ENCODE measurements at places on chromosomes 2 and 18.

DNA sequence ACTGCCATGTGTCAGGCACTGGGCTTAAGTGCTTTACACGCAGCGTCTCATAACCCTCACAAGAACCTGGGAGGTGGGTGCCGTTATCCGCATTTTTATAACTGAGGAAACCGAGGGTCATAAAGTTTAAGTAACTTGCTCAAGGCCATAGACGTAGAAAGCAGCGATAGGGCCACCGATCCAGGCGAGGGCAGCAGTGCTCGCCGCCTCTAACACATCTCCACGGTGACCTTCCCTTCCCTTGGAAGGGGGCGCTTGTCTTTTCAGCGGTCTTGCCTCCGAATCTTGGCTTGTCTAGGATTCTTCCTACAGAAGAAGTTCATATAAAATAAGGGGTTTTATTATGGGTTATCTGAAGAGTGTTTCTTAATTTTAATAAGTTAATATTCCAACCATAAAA is 186.6 kb downstream of the GBX2 start:
- H3K36me3 ChIP-seq: no peaks in the 10 kb centered on the region
- DNase-seq: peak; percentile 72
- H3K4me1 ChIP-seq: no peaks in the 10 kb centered on the region
- no peak overlapping the region for H3K27ac ChIP-seq
- H3K4me3 ChIP-seq: no peak overlapping the region
- H3K27me3 ChIP-seq: no peaks in the 10 kb centered on the region

GRCh38 chr2:238895361-238895882 is 47.5 kb downstream of the TWIST2 start:
- no peak overlapping the region for H3K4me3 ChIP-seq
- H3K36me3 ChIP-seq: no peaks in the 10 kb centered on the region
- H3K4me1 ChIP-seq: no peaks in the 10 kb centered on the region
- no peak overlapping the region for H3K27ac ChIP-seq
- DNase-seq: no peak

GRCh38 chr2:172821370-172822338 is 86.0 kb downstream of the RAPGEF4 start:
- no peak overlapping the region for H3K4me3 ChIP-seq
- DNase-seq: no peak
- H3K36me3 ChIP-seq: no peaks in the 10 kb centered on the region
- H3K27ac ChIP-seq: no peak overlapping the region
- H3K27me3 ChIP-seq: no peaks in the 10 kb centered on the region

DNA sequence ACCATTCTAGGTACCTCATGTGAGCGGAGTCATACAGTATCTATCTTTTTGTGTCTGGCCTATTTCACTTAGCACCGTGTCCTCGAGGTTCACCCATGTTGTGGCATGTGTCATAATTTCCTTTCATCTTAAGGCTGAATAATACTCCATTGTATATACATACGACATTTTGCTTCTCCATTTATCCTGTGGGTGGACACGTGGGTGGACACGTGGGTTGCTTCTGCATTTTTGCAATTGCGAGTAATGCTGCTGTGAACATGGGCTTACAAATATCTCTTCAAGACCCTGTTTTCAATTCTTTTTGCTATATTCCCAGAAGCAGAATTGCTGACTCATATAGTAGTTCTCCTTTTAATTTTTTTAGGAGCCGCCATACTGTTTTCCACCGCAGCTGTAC is 243.6 kb upstream of the EPAS1 start:
- H3K36me3 ChIP-seq: no peaks in the 10 kb centered on the region
- H3K27me3 ChIP-seq: no peaks in the 10 kb centered on the region
- no peak overlapping the region for H3K27ac ChIP-seq
- H3K4me1 ChIP-seq: no peaks in the 10 kb centered on the region
- H3K4me3 ChIP-seq: no peak overlapping the region

GRCh38 chr2:149388120-149388816 is 57.9 kb downstream of the LYPD6 start:
- H3K4me3 ChIP-seq: no peak overlapping the region
- peak; percentile 55 for DNase-seq
- H3K36me3 ChIP-seq: no peaks in the 10 kb centered on the region

GRCh38 chr2:120606931-120607330 is 128.7 kb upstream of the GLI2 start:
- no peaks in the 10 kb centered on the region for H3K27me3 ChIP-seq
- no peak overlapping the region for H3K27ac ChIP-seq
- no peaks in the 10 kb centered on the region for H3K36me3 ChIP-seq
- no peak for DNase-seq
- peaks cover 5% of the 10 kb centered on the region for H3K4me1 ChIP-seq

DNA sequence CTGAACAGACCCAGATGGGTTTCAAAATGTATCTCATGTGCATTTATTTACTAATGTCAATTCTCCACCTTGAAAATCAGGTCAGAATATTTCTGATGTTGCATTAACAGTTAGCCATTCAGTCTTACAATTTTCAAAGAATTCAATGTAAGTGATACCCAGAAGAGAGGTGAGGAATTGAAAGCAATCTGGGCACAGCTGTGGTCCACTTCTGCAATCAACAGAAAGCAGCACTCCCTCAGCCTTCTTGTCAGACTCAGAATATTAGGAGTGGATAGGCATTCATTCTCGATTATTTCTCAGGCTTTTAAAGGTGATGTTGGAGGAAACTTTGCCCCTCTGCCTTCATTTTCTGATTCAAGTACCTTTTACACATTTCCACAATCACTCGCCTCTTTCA is 15.7 kb downstream of the CCL20 start:
- no peaks in the 10 kb centered on the region for H3K27me3 ChIP-seq
- no peak overlapping the region for H3K4me3 ChIP-seq
- no peak for DNase-seq
- H3K4me1 ChIP-seq: no peaks in the 10 kb centered on the region

- H3K27ac ChIP-seq: no peak overlapping the region
- no peak overlapping the region for H3K4me3 ChIP-seq
- no peaks in the 10 kb centered on the region for H3K36me3 ChIP-seq
- DNase-seq: no peak
Measured at GRCh38 chr18:40055262-40055661, 1899.8 kb upstream of the PIK3C3 start.

GRCh38 chr18:69845593-69846506 is 101.8 kb downstream of the CD226 start:
- peak; percentile 43 for DNase-seq
- H3K4me1 ChIP-seq: no peaks in the 10 kb centered on the region
- no peak overlapping the region for H3K4me3 ChIP-seq

DNA sequence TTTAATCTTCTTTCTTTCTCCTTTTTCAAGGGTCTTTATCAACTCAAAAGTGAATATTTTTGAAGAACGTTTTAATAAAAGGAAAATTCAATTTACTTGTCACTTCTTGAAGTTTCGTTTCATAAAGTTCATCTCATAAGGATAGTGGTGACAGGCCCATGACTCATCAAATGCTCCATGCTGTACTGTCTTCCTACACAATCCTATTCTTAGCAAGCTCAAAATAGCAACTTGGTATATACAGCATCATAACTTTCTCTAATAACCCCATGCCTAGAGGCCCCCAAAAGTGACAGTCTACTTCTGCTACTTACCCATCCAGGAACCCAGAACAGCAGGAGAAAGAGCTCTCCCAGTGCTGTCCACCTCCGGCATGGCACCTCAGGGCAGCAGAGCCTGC is 7.7 kb downstream of the FBXO15 start:
- no peak overlapping the region for H3K27ac ChIP-seq
- no peaks in the 10 kb centered on the region for H3K36me3 ChIP-seq
- DNase-seq: no peak
- H3K4me1 ChIP-seq: no peaks in the 10 kb centered on the region
- H3K4me3 ChIP-seq: no peak overlapping the region

GRCh38 chr2:241882091-241882625 is 12.6 kb downstream of the RTP5 start:
- H3K36me3 ChIP-seq: 0 out of 2 replicates have a peak, but pooled peaks cover 2% of the 10 kb centered on the region
- H3K4me3 ChIP-seq: peak overlapping the region; percentile 83
- H3K27me3 ChIP-seq: no peaks in the 10 kb centered on the region
- H3K4me1 ChIP-seq: peaks cover 22% of the 10 kb centered on the region
- H3K27ac ChIP-seq: no peak overlapping the region
- peak; percentile 65 for DNase-seq
